Myometrial cell (primary cell): ENCODE measurements at places on chromosomes 3 and 15. TPM values are rescaled to one million over a fixed set of nuclear protein-coding genes. Genes with fewer than 3 reads are reported as not detected.

RNF168 gene
- total RNA-seq: 9.8 and 13.3 TPM in 2 replicates

IL17RE gene
- 3.5 and 5.5 TPM in 2 replicates for total RNA-seq

IQCF6 gene
- total RNA-seq: not detected in 2 replicates

GPR62 gene
- total RNA-seq: not detected in 2 replicates

FRMD5 gene
- total RNA-seq: 1.7 and 1.8 TPM in 2 replicates

DUOXA2 gene
- not detected in 2 replicates for total RNA-seq

CCDC191 gene
- total RNA-seq: 0.86 and 2.5 TPM in 2 replicates

ROBO2 gene
- total RNA-seq: not detected in 2 replicates

PEX5L gene
- under 0.01 TPM in 1 of 2 replicates, not detected in the other for total RNA-seq
